NCI-H526 treated with DMSO at 0.1 percent for 48 hours (cell line): ENCODE measurements at places on chromosomes 5 and 9.

DNA sequence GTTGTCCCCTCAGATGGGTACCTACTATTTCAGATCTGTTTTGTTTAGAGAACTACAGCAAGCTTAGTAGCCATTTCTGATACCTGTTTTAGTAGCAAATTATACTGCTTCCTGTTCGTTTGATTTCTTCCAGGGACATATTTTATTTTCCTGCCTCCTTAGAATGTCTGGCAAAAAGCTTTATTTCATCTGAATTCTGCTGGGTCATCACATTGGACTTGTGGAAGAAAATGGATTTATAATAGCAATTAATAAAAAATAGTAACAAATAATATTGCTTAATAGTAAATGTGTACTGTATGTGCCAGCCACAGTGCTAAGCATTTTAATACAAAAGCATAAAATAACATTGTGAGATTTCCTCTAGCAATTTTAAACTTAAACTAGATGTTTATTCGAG lies 79.4 kb downstream of the SH3GL2 start:
- no peak for DNase-seq

DNA sequence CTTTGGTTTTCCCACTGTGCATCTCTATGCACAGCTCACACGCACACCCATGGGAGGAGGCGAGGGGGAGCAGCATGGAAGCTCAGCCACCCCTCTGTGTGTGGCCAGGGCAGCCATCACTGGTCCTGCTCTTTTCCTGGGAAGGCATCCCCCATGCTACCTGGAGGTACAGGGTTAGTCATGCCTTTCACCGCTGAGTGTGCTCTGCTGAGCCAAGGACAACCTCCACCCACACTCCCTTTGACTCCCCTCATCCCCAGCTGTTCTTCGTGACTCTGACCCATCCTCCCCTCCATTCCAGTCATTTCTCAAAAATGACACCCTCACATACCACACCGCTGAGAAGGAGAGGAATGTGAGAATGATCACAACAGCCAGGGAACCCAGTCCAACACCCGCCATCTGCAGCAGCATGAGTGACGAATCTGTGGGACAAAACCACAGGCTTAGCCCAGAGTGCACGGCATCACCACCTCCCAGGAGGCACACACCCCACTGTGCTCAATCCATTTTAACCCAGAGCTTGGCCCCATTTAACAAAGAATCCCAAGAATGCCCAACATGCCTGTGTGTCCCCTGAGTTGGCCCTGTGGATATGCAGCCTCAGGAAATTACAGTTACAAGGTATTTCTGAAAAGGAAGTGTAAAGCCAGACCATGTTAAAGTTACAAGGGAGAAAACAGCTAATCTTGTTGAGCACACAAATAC lies 133.4 kb downstream of the SUSD1 start:
- no peak for DNase-seq

- no peak for DNase-seq
Observed at GRCh38 chr5:9927106-9927505, 297.0 kb upstream of the TAS2R1 start.

- DNase-seq = no peak
Observed at GRCh38 chr5:73093943-73094342, 26.4 kb upstream of the TMEM171 start.
